ENCODE measurements at places on chromosomes 4 and X.

GRCh38 chr4:111641813-111642579, 503.3 kb upstream of the FAM241A start:
- no peak for DNase-seq

GRCh38 chr4:38086151-38086848, 126.1 kb downstream of the PTTG2 start:
- DNase-seq: no peak

DNA sequence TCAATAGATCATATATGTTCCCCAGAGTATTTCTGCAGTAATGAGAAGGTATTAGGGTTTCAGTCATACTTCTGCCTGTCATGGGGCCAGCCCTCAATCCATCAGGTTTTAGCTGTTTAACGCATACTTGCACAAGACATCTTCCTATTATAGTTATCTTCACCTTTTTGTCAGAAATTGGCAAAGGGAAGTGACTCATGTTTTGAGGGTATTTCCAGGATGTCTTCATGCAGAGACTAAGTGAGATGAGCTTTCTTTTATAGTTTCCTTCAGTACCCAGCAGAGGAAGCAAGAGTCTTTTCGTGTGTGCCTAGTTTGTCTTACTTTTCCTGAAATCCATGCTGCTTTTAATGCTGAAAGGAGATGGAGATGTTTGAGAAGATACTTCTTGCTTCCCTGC, 9.5 kb downstream of the CSTF2 start:
- DNase-seq: no peak

- DNase-seq: no peak
Measured at GRCh38 chr4:165720411-165721082, 152.5 kb upstream of the TLL1 start.

GRCh38 chr4:155419266-155419665, 42.5 kb upstream of the MAP9 start:
- DNase-seq: no peak

- DNase-seq: no peak
Measured at GRCh38 chrX:46572340-46572936, 1.1 kb upstream of the CHST7 start.

Measured in frontal cortex (tissue), 4 donors.